ENCODE measurements at places on chromosomes 13 and 19.

GRCh38 chr19:57010541-57010940 is 109.2 kb upstream of the USP29 start:
- no peak for DNase-seq

DNA sequence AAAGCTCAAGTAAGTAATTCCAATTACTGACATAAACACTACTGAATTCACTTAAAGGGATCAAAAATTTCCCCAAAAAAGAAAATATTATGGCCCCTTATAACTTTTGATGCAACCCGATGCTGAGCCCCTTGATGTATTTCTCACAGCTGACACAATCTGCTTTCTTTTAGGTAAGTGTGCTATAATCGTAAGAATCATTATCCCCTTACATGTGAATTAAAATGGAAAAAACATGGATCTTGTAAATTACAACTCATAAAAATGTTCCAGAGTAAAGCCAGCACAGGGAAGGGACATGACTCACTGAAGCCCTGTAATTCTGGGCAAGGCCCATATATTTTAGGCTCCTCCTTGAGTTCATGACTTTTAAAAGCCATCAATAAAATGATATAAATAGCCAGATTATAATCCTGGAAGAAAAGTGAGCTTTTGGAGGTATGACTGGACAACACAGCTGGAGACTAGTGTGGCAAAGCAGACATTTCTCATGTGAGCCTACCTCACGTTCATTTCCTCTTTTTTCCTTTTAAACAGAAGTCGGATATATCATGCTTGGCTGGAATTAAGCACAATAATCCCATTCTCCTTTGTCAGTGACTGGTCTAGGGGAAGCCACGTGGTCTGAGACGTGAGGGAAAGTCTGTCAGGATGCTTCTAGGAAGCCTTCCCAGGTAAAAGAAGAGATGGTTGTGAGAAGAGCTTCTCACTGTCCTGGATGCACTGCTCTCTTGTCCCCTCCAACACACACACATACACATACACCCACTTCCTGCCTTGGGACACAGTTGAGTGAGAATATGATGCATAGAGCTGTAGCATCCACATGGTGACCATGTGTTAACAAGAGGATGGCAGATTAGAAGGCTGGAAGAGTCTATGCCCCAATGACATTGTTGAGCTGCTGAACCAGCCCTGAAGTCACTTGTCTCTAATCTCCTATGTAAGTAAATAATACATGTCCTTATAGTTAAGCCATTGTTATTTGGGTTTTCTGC is 165.4 kb downstream of the RGCC start:
- DNase-seq: no peak

DNA sequence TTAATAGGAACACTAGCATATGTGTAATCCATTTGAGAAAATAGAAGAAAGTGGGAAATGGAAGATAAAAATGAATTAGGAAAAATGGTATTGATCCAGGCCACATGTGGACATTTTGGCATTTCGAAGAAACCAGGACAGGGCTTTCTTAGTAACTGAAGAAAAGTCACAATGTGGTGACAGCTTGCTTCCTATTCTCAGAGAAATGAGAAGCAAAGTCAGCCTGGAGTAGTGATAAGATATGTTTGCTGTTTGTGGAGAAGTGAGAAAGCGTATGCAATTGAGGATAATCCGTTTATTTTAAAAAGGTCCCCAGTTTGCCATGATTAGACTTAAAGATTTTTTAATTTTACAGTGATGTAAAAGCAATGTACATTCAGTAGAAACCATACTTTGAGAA is 127.9 kb downstream of the SLITRK6 start:
- no peak for DNase-seq

DNA sequence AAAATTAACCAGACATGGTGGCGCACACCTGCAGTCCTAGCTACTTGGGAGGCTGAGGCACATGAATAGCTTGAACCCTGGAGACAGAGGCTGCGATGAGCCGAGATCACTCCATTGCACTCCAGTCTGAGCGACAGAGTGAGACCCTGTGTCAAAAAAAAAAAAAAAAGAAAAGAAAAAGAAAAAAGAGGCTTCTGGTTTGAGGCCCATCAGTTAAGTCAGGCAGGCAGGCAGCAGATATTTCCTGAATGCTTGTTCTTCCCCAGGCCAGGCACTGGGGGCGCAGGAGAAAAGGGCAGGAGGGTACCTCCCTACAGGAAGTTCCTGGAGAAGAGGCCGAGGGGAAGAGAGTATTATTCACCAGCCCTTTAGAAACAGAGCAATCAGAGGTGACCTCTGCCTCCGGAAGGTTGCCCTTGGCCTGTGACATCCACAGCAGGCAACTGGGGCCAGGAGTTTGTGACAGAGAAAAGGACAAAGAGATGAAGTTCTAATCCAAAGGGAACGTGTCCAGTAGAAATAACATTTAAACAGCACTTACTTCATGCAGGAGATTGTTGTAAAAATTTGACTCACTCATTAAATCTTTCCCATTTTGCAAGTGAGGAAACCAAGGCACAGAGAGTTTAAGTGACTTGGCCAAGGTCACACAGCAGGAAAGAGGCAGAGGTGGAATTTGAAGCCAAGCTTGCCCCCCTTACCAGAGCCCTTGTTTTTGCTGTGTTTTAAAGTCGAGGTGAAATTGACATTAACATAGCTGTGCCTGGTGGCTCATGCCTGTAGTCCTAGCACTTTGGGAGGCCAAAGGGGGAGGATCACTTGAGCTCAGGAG is 4.3 kb upstream of the RLN3 start:
- DNase-seq: peak; percentile 71

GRCh38 chr13:37597477-37598025 is 1.0 kb downstream of the POSTN start:
- no peak for DNase-seq

DNA sequence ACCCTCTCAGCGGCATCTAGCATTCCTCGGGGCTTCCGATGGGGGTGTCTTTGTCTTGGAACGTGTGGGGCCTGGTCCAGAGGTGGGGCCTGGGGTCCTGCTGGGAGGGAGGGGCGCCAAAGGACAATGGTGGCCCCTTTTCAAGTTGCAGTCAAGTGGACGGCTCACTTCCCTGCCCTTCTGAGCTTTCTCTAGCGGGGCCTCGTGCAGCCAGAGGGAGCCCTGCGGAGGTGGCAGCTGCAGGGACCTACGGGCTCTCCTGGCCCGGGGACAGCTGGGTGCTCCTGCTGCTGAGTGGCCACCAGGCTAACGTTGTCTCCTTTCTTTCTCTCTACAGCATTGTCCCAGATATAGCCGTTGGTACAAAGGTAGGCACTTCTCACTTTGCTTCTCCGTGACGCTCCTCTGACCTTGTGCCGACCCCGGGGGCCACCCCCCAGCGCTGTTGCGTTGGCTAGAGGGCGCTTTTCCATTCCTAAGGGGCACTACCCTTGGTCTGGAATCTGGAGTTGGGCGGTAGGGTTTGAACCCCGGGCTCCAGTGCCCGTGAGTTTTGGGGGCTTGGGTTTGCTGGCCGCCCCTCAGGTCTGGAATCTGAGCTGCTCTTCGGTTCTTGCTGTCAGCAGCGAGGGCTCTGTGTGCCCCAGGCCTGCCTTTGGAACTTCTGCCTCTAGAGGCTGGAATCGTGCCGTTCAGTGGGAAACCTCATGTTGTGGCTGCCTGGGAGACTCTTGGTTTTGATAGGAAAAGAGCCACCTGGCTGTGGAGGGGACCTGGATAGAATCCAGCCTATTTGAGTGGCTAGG is 2.0 kb downstream of the PTBP1 start:
- peak; percentile 70 for DNase-seq

DNA sequence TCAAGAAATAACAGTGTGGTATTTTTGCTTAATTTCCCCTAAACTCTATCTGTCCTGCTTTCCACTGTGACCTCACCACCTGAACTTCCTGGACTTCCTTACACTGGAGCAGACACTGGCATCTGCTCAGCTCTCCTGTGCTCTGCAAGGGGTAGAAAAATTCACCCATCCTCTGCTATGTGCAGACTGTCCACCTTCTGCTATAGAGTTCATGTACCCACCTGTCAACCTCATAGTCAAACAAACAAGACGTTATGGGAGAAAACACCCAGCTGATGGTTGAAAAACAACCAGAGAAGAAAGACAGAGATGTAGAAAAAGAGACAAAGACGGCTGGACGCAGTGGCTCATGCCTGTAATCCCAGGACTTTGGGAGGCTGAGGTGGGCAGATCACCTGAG is 12.2 kb downstream of the LAIR1 start:
- DNase-seq: no peak
